NCI-H2081 treated with DMSO at 0.1 percent for 48 hours (cell line): ENCODE measurements at places on chromosomes 6 and 20.
A peak's percentile ranks its signal among the peaks of the same experiment; 100 is the strongest.

GRCh38 chr6:63066055-63066704 is 145.1 kb upstream of the FKBP1C start:
- DNase-seq, result no peak

- no peak for DNase-seq
Measured at GRCh38 chr20:53547664-53548239, 45.9 kb downstream of the ZNF217 start.

DNA sequence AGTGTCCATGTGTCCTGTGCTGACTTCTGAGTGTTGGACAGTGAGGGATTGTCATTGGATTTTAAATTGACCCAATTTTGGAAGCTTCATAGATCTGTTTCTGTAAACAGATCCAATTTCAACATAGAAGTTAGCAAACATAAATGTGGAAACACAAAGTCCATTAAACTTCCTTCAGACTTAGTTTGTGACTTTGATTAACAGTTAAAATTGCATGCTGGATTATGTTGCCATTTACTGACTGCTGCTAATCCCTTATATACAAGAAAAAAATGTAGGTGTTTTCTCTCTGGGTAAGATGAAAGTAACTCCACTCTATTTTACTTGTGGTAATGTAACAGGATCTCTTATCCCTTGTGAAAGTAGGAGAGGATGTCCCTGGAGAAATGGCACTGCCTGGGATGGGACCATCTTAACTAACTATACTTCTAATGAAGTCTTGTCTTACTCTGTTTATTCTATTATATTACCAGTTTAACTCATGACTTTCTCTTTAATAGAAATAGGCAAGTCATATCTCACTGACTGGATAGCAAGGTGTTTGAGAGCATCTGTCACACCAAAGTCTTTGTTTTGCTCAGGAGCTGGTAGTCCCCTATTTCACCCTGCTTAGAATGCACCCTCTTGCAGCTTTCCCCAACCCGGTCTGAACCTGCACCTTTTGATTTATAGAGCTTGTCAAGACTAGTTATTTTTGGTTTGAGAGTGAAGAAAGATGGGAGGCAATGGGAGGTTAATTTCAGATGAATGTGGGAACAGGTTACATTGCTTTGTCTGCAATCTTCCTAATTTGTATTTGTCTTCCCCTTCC is 7.2 kb downstream of the TPX2 start:
- no peak for DNase-seq

GRCh38 chr6:169803271-169803811 is 51.9 kb downstream of the ERMARD start:
- no peak for DNase-seq

GRCh38 chr6:38943964-38944363 is 104.6 kb upstream of the GLP1R start:
- no peak for DNase-seq

DNA sequence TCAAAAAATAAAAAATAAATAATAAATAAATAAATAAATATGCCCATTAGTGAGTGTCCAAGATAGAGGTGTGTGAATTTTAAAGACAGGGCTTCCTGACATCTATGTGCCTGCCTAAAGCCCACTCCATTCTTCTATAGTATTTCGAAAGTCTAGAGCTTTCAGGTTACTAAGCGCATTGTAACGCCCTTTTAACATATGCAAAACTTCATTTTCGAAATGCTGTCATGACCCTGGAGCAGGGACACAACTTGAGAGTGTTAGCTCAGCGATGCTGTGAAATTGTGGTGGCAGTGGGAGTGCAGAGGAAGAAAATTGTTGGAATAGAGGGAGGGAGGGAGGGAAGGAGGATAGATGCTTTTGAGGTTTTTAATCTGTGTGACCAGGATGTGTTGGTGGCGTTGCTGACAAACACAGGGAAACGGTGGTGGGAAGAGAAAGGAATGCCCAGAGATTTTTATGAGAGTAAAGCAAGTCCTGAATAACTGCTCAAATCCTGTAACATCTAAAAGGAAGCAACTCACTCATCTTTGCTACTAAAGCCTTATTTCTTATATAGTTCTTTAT is 169.3 kb downstream of the ARID1B start:
- no peak for DNase-seq

DNA sequence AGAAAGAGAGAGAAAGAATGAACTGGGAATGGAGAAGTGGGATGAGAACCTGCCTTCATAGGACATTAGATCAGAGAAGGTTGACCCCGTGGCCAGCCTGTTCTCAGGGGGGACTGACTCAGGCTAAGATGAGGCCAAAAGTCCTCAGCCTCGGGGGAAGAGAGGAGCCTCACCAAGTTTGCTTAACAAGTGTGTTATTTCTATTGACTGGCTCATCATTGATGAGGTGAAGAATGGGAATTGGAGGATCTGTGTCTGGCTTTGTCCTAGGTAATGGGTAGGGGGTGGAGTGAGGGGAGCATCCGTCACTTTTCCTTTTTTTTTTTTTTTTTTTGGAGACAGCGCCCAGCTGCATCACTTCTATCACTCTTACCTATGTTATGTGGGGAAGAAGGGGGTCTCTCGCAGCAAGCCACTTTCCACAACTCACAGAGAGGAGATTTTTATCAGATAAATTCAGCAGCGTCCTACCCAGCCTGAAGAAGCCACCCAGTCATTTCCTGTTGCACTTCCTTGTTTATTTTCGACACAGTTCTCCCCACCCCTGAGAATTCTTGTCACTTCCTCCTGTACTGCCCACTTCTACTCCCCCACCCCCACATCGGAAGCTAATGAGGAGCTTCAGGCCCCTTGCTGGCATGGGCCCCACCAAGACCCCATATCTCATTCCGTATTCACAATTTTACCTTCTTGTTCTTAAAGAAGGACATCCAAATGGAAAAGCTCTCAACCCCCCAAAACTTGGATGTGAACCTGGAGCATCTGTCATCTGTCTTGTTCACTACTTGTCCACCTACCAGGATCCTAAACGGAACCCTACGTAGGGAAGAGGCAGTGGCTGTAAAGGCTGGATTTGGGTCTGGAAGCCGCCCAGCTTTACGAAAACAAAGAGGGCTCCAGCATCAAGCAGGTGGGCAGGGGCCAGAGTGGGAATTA is 2.8 kb upstream of the RNASET2 start:
- no peak for DNase-seq

GRCh38 chr6:30096829-30097228 is 16.1 kb downstream of the TRIM31 start:
- DNase-seq, result no peak

DNA sequence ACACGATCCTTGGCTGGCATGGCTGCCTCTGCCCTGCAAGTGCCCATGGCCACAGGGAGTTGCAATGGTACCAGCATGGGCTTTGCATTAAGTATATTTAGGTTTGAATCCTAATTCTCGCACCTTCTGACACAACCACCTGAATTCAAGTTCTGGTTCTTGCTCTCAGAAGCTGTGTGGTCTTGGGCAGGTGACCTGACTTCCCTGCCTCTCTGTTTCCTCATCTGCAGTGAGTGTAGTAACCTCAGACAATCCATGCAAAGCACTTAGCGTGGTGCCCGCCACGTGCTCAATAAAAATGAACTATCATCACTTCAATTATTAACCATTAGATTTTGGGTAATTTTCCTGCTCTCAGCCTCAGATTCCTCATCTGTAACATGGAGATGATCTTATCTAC is 378.8 kb upstream of the ARID1B start:
- DNase-seq, result no peak

DNA sequence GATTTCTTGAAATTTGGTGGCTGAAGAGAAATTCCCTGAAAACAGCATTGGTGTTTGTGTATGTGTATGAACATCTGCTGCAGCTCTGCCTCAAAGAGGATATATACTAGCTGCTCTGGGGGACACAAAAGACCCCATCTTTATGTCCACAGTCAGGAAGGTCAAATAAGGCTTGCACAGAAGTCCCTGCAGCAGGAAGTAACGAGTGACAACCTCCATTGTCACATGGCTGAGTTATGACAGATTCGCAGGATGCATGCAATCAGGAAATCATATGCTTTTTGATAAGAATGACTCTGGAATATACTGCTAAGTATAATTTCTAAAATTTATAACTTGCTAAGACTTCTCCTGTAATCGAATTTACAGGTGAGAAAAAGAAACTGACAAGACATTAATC is 225.9 kb upstream of the CST7 start:
- no peak for DNase-seq

DNA sequence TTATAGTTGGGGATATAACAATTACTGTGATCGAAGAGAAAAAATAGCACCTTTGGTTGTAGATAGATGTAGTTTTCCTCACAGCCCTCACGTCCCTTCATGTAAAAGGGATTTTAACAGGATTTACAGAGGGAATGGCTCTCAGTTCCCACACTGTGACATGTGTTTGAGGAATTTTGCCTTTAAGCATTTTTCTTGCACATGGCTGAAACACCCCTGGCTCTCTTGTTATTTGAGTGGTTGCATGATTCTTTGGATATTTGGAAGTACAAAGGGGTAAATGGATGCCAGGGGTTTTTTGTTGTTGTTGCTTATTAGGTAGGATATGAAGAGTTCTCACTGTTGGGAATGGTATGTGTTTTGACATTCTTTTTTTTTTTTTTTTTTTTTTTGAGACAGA is 48.2 kb downstream of the JAG1 start:
- DNase-seq, result no peak

GRCh38 chr20:34530342-34530741 is 14.1 kb downstream of the DYNLRB1 start:
- no peak for DNase-seq

GRCh38 chr6:70676821-70677220 is 9.1 kb downstream of the SMAP1 start:
- DNase-seq, result no peak

DNA sequence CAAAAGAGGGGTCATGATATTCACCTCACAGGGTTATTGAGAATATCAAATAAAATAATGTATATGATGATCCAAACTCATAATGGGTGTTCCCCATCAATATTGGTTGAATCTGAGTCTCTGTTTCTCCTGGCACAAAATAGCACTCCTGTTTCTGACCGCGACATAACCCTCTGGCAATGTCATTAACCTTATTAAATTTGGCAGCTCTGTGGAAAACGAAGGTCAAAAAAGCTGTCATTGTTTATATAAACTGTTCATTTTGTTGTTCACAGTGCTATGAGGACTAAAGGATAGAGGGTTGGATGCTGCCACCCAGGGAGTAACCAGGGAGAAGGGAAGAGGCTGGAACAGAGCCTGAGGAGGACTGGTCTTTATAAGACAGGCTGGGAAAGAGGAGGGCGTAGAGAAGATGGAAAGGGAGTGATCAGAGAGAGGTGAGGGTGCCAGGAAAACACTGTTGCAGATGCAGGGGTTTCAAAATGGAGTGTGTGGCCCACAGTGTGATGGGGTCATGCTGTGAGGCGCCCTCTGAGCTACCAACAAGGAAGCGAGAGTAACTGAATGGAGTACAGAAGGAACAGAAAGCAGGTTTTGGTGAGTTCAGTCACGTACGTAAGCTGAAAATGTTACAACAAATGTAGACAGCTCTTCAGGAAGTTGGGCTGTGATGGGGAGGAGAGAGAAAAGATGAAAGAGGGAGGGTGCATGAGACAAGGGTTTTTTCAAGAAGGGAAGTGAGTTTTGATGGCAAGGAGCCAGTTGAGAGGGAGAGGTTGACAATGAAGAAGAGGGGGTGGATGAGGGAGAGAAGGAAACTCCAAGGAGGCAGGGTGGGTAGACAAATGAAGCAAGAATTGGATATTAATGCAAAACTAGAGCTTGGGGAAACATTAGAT is 251.6 kb upstream of the TAB2 start:
- DNase-seq, result no peak

DNA sequence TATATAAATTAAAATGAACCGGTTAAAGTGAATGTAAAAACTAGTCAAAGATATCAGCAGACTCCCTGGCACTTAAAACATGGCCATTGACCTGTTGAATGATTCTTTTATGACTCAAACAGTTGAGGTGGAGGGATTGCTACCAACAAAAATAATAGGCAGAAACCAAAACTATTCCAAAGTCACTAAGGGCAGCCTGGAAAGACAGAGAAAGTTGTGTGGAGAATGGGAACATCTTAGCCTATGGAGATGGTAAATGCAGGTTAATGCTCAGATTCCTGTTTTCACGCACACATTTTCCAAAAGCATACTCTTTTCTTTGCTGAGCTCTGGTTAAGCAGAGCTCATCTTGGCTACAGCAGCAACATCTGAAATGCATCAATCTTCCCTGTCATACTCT is 553.5 kb downstream of the HACE1 start:
- no peak for DNase-seq

- DNase-seq, result no peak
Measured at GRCh38 chr6:162100096-162100495, 627.5 kb downstream of the PRKN start.

GRCh38 chr6:38349221-38349620 is 290.5 kb downstream of the BTBD9 start:
- no peak for DNase-seq

DNA sequence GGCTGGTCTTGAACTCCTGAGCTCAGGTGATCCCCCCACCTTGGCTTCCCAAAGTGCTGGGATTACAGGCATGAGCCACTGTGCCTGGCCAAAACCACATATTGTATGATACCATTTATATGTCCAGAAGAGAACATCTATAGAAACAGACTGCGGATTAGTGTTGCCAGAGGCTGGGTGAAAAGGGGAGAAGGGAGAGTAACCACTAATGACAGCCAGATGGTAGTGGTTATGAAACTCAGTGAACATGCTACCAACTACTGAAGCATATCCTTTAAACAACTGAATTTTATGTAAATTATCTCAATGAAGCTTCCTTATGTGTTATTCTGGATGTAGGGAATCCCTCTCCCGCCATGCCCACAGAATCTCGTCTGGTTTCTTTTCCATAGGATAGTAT is 15.7 kb downstream of the SLC23A2 start:
- no peak for DNase-seq

DNA sequence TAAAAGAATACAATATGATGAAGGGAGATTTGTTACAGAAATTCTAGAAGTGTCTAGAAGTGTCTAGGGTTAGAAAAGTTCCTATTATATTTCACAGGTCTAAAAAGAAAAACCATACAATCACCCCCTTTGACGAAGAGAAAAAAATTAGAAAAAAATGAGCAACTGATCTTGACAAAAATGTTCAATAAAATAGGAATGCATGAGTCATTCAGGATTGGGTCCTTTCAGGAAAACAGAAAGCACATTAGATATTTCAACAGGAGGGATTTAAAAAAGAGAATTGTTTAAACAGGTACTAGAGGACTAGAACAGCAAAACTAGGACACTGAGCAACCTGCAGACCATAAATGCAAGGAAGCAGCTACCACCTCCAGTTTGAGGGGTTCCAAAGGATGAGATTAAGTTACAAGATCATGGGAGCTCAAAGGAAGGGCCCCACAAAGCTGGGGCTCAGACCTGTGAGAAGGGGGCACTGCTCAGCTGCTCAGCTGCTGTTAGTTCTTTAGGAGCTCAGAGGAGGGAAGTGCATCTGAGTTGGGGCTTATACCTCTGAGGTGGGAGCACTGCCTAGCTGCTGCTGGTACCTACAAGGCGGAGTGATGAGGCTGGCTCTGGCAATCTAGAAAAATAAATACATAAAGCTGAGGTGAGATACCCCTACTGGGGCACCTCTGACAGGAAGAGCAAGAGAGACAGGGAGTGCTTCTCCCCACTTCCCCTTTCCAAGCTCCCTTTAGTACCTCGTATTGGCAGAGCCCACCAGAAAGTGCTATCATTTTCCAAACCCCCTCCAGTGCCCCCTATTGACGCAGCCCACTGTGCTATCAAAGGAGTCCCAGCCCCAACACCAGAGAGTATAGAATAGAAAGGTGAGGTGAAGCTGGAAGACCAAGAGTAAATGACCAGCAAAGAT is 27.1 kb upstream of the BEND6 start:
- DNase-seq, result no peak

- peak; percentile 23 for DNase-seq
Measured at GRCh38 chr20:47725248-47725973, 59.9 kb downstream of the SULF2 start.
